ENCODE measurements at places on chromosomes 4 and X. TPM values are rescaled to one million over a fixed set of nuclear protein-coding genes. Genes with fewer than 3 reads are reported as not detected.

GRCh38 chr4:118270492-118270891, 82.3 kb downstream of the PRSS12 start:
- H3K36me3 ChIP-seq: no peaks in the 10 kb centered on the region
- H3K4me1 ChIP-seq: no peaks in the 10 kb centered on the region
- DNase-seq: no peak
- H3K4me3 ChIP-seq: no peak overlapping the region
- no peaks in the 10 kb centered on the region for H3K27me3 ChIP-seq

- H3K4me3 ChIP-seq: no peak overlapping the region
- no peak overlapping the region for H3K27ac ChIP-seq
- H3K4me1 ChIP-seq: no peaks in the 10 kb centered on the region
- no peak for DNase-seq
- H3K36me3 ChIP-seq: no peaks in the 10 kb centered on the region
These were observed 157.4 kb upstream of the AMOT start for GRCh38 chrX:112997991-112998390.

- no peaks in the 10 kb centered on the region for H3K4me1 ChIP-seq
- no peak overlapping the region for H3K4me3 ChIP-seq
- no peak for DNase-seq
- H3K36me3 ChIP-seq: no peaks in the 10 kb centered on the region
These were observed 289.7 kb upstream of the TRAM1L1 start for GRCh38 chr4:117375101-117375500.

Gene FAM193A
- 15.5 TPM for polyA plus RNA-seq

Gene AFF2
- 0.15 TPM for polyA plus RNA-seq

Gene AMER1
- polyA plus RNA-seq: 2.2 TPM

Gene ZCCHC12
- 0.23 TPM for polyA plus RNA-seq

DNA sequence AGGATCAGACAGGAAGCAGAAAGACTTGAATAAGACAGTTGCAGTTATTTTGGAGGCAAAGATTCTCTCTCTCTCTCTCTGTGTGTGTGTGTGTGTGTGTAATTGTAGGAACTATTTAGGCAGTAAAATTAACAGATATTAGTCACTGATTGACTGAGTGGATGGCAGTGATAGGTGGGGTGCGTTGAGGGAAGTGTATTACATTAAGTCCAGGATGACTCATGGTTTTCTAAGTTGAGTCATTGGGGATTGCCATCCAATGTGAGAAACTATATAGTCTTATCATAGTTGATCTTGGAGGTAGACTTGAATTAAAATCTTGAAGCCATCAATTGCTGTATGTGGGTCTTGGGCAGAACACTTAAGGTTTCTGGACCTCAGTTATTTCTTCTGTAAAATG, 75.4 kb downstream of the AR start:
- no peak overlapping the region for H3K4me3 ChIP-seq
- no peaks in the 10 kb centered on the region for H3K4me1 ChIP-seq
- DNase-seq: no peak
- no peak overlapping the region for H3K27ac ChIP-seq
- H3K27me3 ChIP-seq: no peaks in the 10 kb centered on the region
- no peaks in the 10 kb centered on the region for H3K36me3 ChIP-seq

Gene SHISA3
- polyA plus RNA-seq: 0.27 TPM

DNA sequence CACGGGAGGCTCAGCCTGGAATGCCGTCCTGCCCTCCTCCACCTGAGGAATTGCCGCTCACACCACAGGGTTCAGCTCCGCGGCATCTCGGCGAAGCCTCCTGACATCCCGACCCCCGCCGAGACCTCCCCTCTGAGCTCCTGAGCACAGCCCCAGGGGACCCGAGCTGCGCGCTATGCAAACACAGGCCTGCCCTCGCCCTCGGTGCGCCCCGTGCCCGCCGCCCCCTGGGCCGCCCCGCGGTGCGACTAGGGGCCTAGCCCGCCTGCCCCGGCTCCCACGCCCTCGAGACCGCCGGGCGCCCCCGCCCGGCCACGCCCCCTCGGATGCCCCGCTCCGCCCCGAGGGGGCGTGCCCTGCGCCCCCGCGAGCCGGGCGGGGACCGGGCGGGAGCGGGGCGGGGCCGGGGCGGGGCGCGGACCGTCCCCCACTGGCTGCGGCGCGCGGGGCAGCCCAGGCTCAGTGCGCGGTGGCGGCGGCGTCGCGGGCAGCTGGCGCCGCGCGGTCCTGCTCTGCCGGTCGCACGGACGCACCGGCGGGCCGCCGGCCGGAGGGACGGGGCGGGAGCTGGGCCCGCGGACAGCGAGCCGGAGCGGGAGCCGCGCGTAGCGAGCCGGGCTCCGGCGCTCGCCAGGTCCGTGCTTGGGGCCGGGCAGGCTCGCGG, at the start of gene FGFR3:
FGFR3 (plus strand) TSS at position 462 of the 664 bp plus-strand sequence. CDS start 642 bp downstream, outside the sequence.
- H3K27me3 ChIP-seq: no peaks in the 10 kb centered on the region
- peak; percentile 39 for DNase-seq
- H3K27ac ChIP-seq: peak within 1 kb of the TSS; percentile 55
- H3K4me1 ChIP-seq: peaks cover 8% of the 10 kb centered on the region
- no peaks in the 10 kb centered on the region for H3K36me3 ChIP-seq
- H3K4me3 ChIP-seq: peak within 1 kb of the TSS; percentile 28

DNA sequence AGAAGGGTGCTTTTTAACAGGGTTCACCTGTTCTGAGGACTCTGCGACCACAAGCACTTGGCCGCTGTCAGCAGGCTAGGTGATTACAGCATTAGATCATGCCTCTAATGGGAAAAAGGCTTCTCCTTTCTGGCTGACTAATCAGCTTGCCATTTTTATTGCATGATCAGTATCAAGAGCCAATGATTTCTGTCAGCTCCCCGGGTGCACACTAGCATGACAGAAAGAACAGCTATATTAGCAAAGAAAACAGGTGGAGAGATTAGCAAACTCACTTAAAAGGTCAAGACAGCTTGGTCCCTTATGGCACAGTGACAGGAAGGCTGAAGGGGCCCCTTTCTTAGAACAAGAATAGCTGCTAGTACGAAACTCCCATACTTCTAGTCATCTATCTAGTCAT, 170.0 kb downstream of the SMIM20 start:
- H3K4me3 ChIP-seq: no peak overlapping the region
- H3K27me3 ChIP-seq: no peaks in the 10 kb centered on the region
- H3K27ac ChIP-seq: no peak overlapping the region
- H3K4me1 ChIP-seq: no peaks in the 10 kb centered on the region
- H3K36me3 ChIP-seq: no peaks in the 10 kb centered on the region

GRCh38 chr4:70505151-70505748, 13.1 kb upstream of the AMTN start:
- H3K36me3 ChIP-seq: no peaks in the 10 kb centered on the region
- no peak overlapping the region for H3K4me3 ChIP-seq
- peak; percentile 85 for DNase-seq
- H3K27me3 ChIP-seq: no peaks in the 10 kb centered on the region

Gene CXCL8
- polyA plus RNA-seq: 13.6 TPM

GRCh38 chr4:176575141-176575730, 217.5 kb downstream of the VEGFC start:
- no peak for DNase-seq
- H3K4me3 ChIP-seq: no peak overlapping the region
- no peaks in the 10 kb centered on the region for H3K4me1 ChIP-seq
- no peaks in the 10 kb centered on the region for H3K36me3 ChIP-seq

Gene GJB1
- polyA plus RNA-seq: 63.4 TPM

DNA sequence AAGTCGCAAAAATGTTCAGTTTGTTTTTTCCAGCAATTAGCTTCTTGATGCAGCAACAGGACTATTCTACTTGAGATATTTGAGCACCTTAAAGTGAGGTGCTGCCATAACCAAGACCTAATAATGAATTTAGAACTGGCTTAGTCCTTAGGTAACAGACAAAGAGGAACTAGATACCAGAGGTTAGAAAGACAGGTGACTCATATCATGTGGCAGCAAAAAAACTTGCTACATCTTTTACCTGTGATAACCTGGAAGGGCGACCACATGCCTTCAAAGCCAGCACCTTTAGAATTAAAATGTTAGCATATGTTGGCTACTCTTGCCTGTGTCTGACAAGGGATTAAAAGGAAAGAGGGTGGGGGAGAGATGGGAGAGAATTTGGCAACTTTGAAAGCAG, 90.4 kb downstream of the ARHGAP6 start:
- DNase-seq: no peak
- no peak overlapping the region for H3K27ac ChIP-seq
- no peak overlapping the region for H3K4me3 ChIP-seq
- no peaks in the 10 kb centered on the region for H3K4me1 ChIP-seq
- no peaks in the 10 kb centered on the region for H3K36me3 ChIP-seq

DNA sequence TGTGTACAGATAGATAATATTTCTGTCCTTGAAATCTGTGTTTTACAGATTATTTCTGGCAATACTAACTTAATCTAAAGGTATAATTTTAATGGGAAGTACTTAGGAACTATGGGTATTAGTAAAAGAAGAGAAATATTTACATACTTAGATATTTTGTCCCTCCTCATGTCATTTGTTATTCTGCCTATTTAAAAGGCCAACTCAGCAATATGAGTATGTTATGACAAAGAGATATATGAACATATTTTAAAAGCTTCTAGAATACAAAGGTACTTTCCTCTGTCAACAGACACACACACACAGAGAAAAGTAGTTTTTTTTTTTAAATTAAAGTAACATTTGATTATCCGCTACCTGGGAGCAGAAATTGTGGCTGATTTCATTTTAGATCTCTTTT, 7.9 kb downstream of the SLC7A11 start:
- H3K36me3 ChIP-seq: no peaks in the 10 kb centered on the region
- H3K27me3 ChIP-seq: no peaks in the 10 kb centered on the region
- peaks cover 4% of the 10 kb centered on the region for H3K4me1 ChIP-seq
- H3K27ac ChIP-seq: no peak overlapping the region
- DNase-seq: no peak
- no peak overlapping the region for H3K4me3 ChIP-seq

Gene SERPINA7
- 0.31 TPM for polyA plus RNA-seq

Gene CRMP1
- polyA plus RNA-seq: 21.4 TPM

GRCh38 chrX:53163436-53163835, 61.6 kb downstream of the KDM5C start:
- no peak overlapping the region for H3K4me3 ChIP-seq
- no peak overlapping the region for H3K27ac ChIP-seq
- no peak for DNase-seq
- H3K36me3 ChIP-seq: no peaks in the 10 kb centered on the region

Gene H2BW2
- not detected for polyA plus RNA-seq

GRCh38 chrX:17550011-17550410, 175.0 kb downstream of the NHS start:
- DNase-seq: no peak
- no peaks in the 10 kb centered on the region for H3K36me3 ChIP-seq
- no peaks in the 10 kb centered on the region for H3K4me1 ChIP-seq
- no peaks in the 10 kb centered on the region for H3K27me3 ChIP-seq

GRCh38 chr4:83810428-83810827, 274.5 kb downstream of the GPAT3 start:
- H3K27ac ChIP-seq: no peak overlapping the region
- no peaks in the 10 kb centered on the region for H3K36me3 ChIP-seq
- H3K4me3 ChIP-seq: no peak overlapping the region

- no peak overlapping the region for H3K4me3 ChIP-seq
- no peaks in the 10 kb centered on the region for H3K36me3 ChIP-seq
- no peaks in the 10 kb centered on the region for H3K4me1 ChIP-seq
These were observed 8.3 kb downstream of the SLC10A6 start for GRCh38 chr4:86840858-86841257.

DNA sequence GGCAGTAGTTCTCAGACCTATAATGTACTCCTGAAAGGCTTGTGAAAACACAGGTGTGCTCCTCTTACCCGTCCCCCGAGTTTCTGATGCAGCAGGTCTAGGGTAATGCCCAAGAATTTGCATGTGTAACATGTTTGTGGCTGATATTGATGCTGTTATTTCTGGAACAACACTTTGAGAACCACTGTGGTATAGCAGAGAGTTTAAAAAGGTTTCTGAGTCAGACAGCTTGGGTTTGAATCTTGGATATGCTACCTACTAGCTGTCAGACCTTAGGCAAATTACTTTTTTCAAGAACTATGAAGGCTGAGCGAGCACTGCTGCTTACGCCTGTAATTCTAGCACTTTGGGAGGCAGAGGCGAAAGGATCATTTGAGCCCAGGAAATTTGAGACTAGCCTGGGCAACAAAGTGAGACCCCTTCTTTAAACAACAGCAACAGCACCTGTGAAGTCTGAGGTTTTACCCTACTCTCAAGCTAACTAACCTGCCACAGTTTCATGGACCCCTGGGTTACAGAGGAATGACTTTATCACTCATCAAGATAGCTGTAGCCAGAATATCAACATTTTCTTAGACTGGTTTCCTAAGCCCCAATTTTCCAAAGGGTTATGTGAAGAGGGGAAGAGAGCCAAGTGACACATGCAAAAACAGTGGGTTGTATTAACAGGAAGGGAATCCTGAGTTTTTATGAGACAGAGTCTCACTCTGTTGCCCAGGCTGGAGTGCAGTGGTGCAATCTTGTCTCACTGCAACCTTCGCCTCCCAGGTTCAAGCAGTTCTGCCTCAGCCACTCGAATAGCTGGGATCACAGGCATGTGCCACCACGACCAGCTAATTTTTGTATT, 5.1 kb downstream of the AFF1 start:
- no peaks in the 10 kb centered on the region for H3K27me3 ChIP-seq
- peaks cover 62% of the 10 kb centered on the region for H3K4me1 ChIP-seq
- peak overlapping the region; percentile 99 for H3K27ac ChIP-seq
- DNase-seq: no peak

- no peaks in the 10 kb centered on the region for H3K4me1 ChIP-seq
- H3K36me3 ChIP-seq: no peaks in the 10 kb centered on the region
- no peak overlapping the region for H3K4me3 ChIP-seq
- H3K27ac ChIP-seq: no peak overlapping the region
- no peak for DNase-seq
- no peaks in the 10 kb centered on the region for H3K27me3 ChIP-seq
These were observed 126.0 kb upstream of the PAQR3 start for GRCh38 chr4:79065262-79065661.

- no peaks in the 10 kb centered on the region for H3K4me1 ChIP-seq
- no peaks in the 10 kb centered on the region for H3K36me3 ChIP-seq
- H3K27ac ChIP-seq: no peak overlapping the region
- no peak for DNase-seq
- no peak overlapping the region for H3K4me3 ChIP-seq
These were observed 20.6 kb downstream of the ZNF721 start for GRCh38 chr4:478373-478772.

Gene BST1
- 0.49 TPM for polyA plus RNA-seq

Gene TCEAL6
- 2.2 TPM for polyA plus RNA-seq

DNA sequence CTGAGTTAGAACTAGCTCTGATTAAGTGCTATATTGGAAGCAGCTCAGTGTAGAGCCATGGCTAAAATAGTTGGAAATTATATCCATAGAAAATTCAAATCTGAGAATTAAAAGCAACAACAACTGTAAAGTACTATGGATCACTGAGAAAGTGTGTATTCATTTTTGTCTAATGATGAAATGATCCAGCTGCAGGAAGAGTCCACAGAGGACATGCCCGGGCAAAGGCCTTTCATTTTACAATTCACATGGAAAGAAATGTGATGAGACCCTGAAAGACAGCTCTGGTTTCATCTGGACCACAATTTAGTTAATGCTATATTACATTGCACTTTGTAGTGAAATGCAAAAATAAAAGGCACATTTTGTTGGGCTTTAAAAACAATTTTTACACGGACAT, 196.8 kb upstream of the FAT1 start:
- no peaks in the 10 kb centered on the region for H3K27me3 ChIP-seq
- no peak overlapping the region for H3K27ac ChIP-seq
- H3K36me3 ChIP-seq: no peaks in the 10 kb centered on the region
- no peak for DNase-seq
- H3K4me1 ChIP-seq: no peaks in the 10 kb centered on the region

GRCh38 chrX:15204130-15204751, 65.6 kb downstream of the ASB9 start:
- H3K36me3 ChIP-seq: no peaks in the 10 kb centered on the region
- H3K27ac ChIP-seq: no peak overlapping the region
- peaks cover 9% of the 10 kb centered on the region for H3K27me3 ChIP-seq
- no peak overlapping the region for H3K4me3 ChIP-seq

- no peak overlapping the region for H3K4me3 ChIP-seq
- peaks cover 46% of the 10 kb centered on the region for H3K4me1 ChIP-seq
- no peaks in the 10 kb centered on the region for H3K36me3 ChIP-seq
- H3K27ac ChIP-seq: peak overlapping the region; percentile 83
- no peaks in the 10 kb centered on the region for H3K27me3 ChIP-seq
These were observed 49.2 kb downstream of the FHIP1A start for GRCh38 chr4:151458148-151458547.
